ENCODE measurements at places on chromosomes 3 and 15.

GRCh38 chr3:25493786-25494185 is 65.7 kb downstream of the RARB start:
- DNase-seq, result no peak

DNA sequence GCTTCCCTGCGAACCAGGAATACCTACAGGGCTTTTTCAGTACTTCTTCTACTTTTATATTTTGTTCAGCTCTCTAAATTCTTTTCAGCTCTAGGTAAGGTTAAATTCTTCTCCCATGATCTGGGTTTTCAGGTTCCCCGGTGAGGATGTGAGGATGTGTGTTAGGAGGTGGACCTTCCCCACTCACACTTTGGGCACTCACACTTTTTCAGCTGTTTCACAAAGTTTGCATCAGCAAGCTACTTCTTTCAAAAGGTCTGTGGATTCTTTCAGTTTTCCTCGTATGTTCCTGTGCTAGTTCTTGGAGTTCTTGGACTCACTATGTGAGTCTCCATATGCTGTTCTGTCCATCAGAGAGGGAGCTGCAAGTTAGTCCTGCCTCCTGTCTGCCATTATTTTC is 13.9 kb upstream of the OR5K2 start:
- DNase-seq, result no peak

DNA sequence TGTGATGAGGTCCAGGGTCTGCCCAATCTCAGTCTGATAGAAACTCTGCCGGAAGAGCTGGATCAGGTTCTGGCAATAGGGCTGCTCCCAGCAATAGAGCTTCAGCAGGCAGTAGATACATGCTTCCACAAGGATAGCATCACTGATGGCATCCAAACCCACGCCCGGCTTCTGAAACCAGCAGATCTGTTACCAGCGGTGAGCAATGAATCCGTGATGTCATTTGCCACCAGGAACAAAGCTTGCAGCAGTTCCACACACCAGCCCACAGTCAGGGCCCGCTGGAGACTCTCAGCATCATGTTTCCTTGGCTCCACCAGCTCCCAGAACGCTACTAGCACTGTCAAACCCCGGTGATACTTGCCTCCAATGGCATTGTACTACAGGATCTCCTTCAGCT is 19.3 kb upstream of the TTBK2 start:
- DNase-seq, result no peak

- no peak for DNase-seq
These were observed 161.0 kb upstream of the ADAMTS9 start for GRCh38 chr3:64848822-64849221.

DNA sequence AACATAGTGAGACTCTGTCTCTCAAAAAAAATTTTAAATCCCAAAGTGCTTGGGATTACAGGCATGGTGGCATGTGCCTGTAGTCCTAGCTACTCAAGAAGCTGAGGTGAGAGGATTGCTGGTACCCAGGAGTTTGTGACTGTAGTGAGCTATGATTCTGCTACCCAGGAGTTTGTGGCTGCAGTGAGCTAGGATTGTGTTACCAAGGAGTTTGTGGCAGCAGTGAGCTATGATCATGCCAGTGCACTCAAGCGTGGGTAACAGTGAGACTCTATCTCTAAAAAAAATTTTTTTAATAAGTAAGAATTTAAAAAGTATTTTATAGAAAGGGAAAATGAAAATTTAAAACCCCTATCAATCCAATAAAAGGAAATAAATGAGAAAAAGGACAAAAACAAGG is 69.5 kb downstream of the FAIM start:
- no peak for DNase-seq

DNA sequence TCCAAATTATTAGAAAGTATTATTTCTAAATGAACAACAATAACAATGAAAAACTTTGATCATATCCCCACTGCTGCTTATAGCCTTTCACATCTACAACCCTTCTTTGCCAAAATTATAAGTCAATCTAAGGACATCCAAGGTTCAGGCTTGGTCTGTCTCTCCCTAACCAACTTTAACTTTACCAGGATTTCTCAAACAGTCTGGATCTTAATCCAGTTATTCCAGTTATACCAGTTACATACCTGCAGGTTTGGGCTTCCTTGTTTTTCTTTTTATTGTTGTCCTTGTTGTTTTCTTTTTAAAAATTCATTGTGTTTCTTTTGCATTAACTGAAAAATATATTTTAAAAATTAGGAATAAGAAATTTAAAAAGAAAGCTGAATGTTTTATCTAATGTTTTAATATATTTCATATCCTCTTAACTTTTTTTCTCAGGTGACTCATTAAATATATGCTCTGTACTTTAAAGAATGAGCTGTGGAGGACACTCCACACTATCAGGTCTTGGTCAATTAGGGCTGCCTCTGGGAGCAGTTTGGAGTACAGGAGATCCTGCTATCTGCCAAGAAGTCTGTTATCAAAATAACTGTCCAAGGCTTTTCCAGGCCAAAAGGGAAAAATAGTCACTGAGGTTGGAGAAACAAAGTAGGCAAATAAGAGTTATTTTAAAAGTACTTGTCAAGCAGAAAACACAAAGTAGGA is 421.4 kb downstream of the EPHA6 start:
- no peak for DNase-seq

DNA sequence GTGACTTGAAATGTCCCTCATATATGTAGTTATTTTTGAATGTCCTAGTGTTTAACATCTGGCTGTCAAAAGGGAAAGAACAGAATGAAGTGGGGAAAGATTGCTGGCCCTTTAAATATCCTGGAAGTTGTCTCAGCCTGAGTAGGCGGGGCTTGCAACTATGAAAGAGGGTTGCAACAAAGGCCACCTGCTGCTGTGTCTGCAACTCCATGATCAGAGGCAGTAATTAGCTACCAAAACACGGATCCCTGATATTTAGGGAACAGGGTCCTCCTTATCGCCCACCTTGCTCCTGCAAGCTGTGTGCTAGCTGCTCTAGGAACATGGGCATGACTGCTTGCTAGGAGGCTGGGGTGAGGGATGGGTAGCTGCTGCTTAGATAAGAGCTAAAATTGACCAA is 100.2 kb upstream of the CFAP20DC start:
- peak; percentile 2 for DNase-seq

DNA sequence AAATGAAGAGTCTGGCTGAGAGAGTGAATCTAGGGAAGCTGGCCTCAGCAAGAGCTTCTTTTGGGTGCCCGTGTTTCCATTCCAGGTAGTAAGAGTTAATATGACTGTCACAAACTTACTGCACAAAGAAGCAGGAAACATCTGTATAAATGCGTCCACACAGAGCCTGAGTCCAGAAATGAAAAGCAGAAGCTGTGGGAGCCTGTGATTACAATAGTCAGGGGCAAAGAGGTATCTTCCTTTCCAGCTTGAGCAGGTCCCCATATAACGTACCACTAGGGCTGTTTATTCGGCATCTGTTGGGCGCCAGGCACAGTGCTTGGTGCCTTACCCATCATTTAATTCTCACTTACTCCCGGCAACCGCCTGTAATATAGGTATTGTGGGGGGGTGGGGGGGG is 40.5 kb upstream of the B3GNT5 start:
- peak; percentile 46 for DNase-seq

GRCh38 chr15:100723315-100723801 is 121.0 kb downstream of the ASB7 start:
- DNase-seq, result no peak

GRCh38 chr3:33201195-33201594 is 17.4 kb downstream of the SUSD5 start:
- no peak for DNase-seq

DNA sequence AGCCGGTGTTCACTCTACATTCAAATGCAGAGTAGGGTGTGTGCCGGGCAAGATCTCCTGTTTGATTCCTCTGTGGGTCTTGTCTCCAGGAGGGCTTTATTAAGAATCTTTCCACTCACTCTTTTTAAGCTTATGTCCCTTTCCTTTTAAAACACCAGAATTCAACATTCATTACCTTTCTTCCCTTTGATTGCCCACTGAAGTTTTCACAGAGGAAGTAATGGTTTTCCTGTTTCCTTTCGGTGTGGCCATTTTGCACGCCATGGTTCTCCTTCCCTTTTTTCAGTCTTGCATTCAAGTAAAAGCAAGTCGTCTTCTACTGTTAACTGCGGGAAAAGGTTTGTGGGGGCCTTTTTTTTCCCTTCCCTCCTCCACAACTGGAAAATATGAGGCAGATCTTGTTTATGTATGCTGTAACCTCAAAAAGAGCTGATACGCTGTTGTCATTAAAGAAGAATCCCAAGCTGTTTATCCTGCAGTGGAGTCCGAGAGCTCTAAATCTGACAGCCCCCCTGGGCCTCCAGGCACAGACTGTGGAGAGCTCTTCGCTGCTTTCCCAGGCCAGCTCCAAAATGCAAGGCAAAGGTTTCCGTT is 40.5 kb downstream of the FILIP1L start:
- DNase-seq, result peak; percentile 49
